ENCODE measurements at places on chromosomes 16 and 17. TPM values are rescaled to one million over a fixed set of nuclear protein-coding genes. Genes with fewer than 3 reads are reported as not detected.

Gene MYH1
- not detected for total RNA-seq

Gene TMC7
- total RNA-seq, result not detected

DNA sequence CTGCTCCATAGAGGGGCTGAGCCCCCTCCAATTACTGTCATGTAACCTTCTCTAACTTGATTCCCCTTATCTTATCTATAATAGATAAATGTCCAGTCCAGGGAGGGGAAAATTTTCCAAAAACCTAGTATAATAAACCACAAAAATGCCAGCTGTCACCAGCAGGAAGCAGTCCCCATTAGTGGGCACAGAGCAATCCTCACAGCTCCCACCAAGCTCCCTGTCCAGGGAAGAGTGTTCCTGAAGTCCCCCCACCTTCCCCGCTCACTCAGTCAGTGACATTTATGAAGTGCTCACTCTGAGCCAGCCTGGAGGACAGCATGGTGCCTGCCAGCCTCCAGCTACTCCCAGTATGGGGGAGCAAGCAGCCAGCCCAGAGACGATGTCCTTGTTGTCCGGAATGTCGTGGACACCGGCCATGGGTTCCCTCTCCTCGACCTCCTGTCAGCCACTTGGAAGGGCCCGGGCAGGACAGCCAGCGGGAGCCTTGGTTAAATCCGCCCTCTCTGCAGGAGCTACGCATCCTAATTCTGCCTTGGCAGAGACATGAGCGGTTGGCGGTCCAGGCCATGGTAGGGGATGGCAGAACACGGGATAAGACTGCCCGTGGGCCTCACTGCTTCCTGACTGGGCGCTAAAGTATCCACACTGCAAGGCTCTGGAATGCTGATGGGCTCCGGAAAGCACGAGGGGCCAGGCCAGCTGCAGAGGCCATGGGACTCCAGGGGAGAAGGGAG is 102.0 kb upstream of the CDH5 start:
- H3K27me3 ChIP-seq, result peaks cover 22% of the 10 kb centered on the region
- H3K27ac ChIP-seq, result no peak overlapping the region
- no peaks in the 10 kb centered on the region for H3K36me3 ChIP-seq
- H3K4me1 ChIP-seq, result peaks cover 1% of the 10 kb centered on the region
- no peak overlapping the region for H3K4me3 ChIP-seq

Gene KRT24
- total RNA-seq, result not detected

Gene MYH13
- not detected for total RNA-seq

- DNase-seq, result peak; percentile 14
- H3K36me3 ChIP-seq, result no peaks in the 10 kb centered on the region
- peaks cover 8% of the 10 kb centered on the region for H3K27me3 ChIP-seq
- H3K4me1 ChIP-seq, result no peaks in the 10 kb centered on the region
- no peak overlapping the region for H3K27ac ChIP-seq
- no peak overlapping the region for H3K4me3 ChIP-seq
Measured at GRCh38 chr16:19153876-19154275, 14.2 kb upstream of the SYT17 start.

Gene C17orf50
- total RNA-seq, result not detected

Data from activated CD4-positive, alpha-beta T cell treated with anti-CD3 and anti-CD28 coated beads for 36 hours (primary cell).